ENCODE measurements at places on chromosomes 2 and 18. TPM values are rescaled to one million over a fixed set of nuclear protein-coding genes. Genes with fewer than 3 reads are reported as not detected.

DNA sequence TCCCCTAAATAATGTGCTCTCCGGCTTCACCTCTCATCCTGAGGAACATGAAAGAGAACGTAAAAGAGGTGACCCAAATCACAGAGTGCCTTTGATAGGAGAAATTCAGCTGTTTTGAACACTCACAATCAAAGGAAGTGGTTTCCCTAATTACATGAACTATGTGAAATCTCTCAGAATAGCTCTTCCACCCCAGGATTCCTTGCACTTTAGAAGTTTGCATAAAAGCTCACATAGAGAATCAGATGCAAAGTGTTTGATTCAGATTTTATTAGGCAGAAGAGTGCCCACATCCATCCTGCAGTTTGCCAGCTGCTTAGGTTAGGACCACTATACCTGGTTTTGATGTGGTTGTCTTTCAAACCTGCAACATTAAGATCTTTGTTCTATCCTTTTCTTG lies 61.0 kb downstream of the MAP3K20 start:
- peak overlapping the region; percentile 4 for H3K4me3 ChIP-seq
- H3K27ac ChIP-seq: no peak overlapping the region
- H3K27me3 ChIP-seq: peaks cover 8% of the 10 kb centered on the region
- peaks cover 4% of the 10 kb centered on the region for H3K36me3 ChIP-seq

DNA sequence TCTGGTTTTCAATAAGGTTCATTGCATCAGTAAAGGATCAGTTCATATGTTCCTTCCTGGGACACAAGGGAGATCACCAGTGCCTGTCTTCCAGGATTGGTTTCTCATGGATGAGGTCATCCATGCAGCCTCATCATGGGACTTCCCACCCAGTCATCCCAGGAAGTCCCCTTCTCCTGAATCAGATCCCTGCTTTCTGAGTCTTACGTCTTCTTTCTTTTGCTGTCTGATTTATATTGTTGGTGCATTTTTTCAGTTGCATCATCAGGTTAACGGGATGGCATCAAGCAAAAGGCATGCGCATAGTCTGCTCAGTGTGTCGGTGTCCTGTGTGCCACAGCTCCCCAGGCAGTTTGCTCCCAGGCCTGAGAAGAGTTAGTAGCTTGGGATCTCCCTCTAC lies 105.9 kb downstream of the SOX11 start:
- H3K27me3 ChIP-seq: no peaks in the 10 kb centered on the region
- H3K27ac ChIP-seq: no peak overlapping the region
- H3K36me3 ChIP-seq: no peaks in the 10 kb centered on the region
- no peaks in the 10 kb centered on the region for H3K4me1 ChIP-seq

DNA sequence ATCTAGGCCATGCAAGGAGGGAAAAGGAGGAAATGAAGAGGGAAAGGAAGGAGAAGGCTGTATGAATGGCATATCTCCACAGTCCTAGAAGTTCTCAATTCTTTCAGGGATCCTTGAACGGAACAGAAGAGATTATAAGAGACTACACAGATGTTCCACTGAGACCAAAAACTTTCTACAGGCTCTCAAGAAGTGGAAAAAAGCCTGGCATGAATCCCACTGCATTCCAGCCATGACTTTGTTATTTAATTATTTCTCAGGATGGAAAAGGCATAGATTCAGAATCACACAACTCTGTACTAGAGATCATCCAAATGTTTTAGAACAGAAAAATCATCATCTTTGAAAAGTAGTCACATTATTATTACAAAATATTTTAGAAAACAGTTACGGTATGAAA lies 131.7 kb upstream of the CDH20 start:
- peaks cover 2% of the 10 kb centered on the region for H3K27me3 ChIP-seq
- H3K27ac ChIP-seq: no peak overlapping the region
- DNase-seq: no peak
- H3K4me3 ChIP-seq: no peak overlapping the region
- no peaks in the 10 kb centered on the region for H3K36me3 ChIP-seq

DNA sequence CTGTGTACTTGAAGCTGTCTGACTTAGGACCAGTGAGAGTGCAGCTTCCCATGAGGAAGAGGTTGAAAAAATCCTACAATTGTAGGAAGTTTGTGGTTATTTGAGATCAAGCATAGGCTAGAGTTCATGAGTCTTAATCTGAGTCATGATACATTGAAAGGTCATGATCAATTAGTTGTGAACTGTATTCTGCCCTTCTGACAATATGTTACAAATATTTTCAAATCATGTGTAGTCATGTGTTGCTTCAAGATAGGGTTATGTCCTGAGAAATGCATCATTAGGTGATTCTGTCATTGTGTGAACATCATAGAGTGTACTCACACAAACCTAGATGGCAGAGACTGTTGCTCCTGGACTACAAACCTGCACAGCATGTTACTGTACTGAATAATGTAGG lies 68.4 kb upstream of the MFF start:
- H3K4me1 ChIP-seq: no peaks in the 10 kb centered on the region
- no peak for DNase-seq
- no peaks in the 10 kb centered on the region for H3K36me3 ChIP-seq
- no peaks in the 10 kb centered on the region for H3K27me3 ChIP-seq
- H3K4me3 ChIP-seq: no peak overlapping the region
- no peak overlapping the region for H3K27ac ChIP-seq

Gene HOXD8
- polyA plus RNA-seq: not detected

Gene TANC1
- 0.41 TPM for polyA plus RNA-seq

Data from immature natural killer cell (primary cell).